ENCODE measurements at places on chromosomes 6 and 20.
A peak's percentile ranks its signal among the peaks of the same experiment; 100 is the strongest.

DNA sequence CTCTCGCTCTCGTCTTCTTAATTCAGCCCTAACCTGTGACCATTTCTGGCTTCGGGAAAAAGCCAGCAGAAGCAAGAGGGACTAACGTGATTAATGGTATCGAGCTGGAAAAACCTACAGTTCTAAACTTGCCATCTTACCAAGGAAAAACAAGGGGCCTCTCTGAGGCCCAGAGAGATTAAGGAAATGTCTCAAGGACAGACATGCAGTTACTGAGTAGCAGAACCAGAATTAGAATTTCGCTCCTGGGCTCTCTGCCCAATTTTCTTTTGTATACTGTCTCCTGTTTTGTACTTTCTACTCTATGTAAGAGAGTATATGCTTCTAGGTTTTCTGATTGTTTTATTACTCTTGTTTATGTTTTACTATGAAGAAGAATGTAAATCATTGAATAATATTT, 67.8 kb upstream of the LTV1 start:
- DNase-seq, result no peak

- DNase-seq, result no peak
Observed at GRCh38 chr20:11195169-11195568, 521.4 kb upstream of the JAG1 start.

- no peak for DNase-seq
Observed at GRCh38 chr6:107600121-107600520, 110.2 kb downstream of the SOBP start.

GRCh38 chr6:12269110-12269509, 21.1 kb upstream of the EDN1 start:
- no peak for DNase-seq

GRCh38 chr6:39466631-39467030, 144.1 kb upstream of the KCNK16 start:
- DNase-seq, result peak; percentile 29

DNA sequence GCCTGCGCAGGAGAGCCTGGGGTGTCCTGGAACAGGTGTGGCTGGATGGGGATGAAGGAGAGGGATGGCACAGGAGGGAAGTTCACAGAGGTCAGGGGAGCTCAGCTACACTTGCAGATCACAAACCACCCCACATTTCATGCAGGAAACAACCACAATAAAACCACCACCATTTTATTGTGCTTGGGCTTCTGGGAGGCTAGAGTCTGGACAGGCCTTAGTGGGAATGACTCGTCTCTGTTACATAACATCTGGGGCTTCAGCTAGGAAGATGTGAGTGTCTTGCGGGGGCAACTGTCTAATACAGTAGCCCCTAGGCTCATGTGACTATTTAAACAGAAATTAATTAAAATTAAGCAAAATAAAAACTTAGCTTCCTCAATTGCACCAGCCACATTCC, 33.4 kb downstream of the SNX5 start:
- DNase-seq, result no peak

GRCh38 chr6:157263146-157263545, 60.2 kb downstream of the TMEM242 start:
- DNase-seq, result no peak

- DNase-seq, result peak; percentile 98
Observed at GRCh38 chr6:14038467-14039437, 78.8 kb upstream of the CD83 start.

GRCh38 chr6:36147294-36147693, 17.0 kb downstream of the MAPK13 start:
- DNase-seq, result no peak

DNA sequence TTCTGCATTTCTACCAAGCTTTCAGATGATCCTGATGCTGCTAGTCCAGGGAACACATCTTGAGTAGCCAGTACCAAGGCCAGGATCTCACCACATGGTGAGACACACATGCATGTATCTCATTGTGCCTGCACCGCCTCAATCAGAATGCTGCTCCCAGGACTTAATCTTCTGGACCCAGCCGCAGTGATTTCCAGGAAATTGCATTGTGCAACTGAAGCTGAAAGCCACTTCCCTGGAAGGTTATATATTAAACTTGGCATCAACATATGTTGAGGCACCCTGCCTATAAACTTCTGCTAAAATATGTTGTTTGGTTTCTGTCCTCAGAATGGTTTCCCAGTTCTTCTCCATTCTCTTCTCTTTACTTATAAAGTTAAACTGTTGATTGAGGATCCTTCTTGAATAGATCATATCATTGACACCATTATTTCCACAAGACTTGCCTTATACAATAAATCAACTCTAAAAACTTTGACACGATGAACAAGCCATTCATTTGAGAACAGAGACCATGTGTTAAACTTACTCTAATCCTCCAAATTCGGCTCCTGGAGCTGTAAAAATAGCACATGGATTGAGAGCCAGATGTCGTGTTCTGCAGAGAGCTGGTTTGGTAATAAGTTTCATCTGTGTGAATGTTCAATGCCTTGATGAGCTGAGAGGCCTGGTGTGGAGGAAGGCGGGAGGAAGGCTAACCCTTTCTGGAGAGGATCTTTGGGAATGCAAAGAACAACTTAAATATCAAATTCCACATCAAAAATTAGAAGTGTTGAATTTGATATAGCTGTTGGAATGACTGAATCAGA, 65.0 kb upstream of the PCSK2 start:
- peak; percentile 70 for DNase-seq

DNA sequence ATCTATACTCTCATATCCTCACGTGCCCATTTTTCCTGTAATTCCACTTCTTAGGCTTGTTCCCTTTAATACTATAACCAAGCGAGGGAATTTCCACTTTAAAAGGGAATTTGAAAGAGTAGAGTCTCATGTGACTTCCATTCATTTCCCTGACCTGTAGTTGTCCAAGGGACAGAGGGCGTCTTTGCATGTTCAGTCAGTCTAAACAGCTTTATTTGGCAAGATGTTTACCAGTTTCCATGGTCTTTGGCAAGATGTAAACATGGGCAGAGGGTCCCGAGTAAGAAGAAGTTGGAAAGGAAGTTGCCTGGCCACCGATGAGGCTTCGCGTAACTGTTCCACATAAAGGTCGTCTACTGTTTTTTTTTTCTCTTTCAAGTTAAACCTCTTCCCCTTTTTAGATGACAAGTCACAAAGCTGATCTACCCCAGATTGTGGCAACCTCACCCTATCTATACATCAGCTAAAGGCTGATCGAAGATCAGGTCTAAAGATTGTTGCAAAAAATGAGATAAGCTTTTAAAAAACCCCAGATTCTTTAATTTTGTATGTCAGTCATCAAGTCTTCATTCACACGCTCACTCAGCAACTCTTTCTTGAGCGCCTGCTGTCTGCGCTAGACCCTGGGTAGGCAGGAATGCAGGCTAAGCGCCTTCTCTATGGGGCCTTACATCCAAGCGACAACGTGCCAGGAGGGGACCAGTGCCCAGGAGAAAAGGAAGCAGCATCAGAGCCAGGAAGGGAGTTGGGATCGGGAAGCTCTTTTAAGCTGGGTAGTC, 31.7 kb upstream of the CCR6 start:
- DNase-seq, result no peak

DNA sequence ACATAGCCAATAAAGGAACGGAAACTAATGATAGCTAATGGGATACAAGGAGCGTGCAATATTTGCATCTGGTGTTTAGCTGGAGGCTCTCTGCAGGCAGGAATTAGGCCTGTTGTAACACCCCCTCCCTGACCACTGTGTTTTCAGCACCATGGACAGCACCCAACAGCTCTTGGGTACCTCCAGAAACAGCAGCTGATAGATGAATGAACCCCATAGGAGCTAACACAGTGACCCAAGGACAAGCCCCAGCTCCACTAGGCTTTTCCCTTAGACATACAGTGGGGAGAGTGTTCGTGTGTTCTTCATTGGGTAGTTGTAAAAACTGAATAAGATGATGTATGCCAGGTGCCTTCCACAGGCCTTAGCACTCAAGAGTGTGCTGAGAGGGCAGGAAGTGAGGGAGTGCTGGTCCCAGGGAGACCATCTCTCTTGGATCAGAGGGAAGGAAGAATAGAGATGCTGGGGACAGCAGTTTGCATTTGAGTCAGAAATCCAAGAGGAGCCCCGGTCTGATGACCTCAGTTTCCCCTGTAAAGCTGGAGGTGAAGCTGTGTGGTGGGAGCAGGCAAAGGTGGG, 161.3 kb downstream of the PHACTR3 start:
- no peak for DNase-seq

- no peak for DNase-seq
Observed at GRCh38 chr20:62760471-62760855, 35.8 kb upstream of the MRGBP start.

GRCh38 chr6:90860822-90861601, 274.1 kb upstream of the MAP3K7 start:
- DNase-seq, result peak; percentile 25

GRCh38 chr6:90502866-90503407, 83.9 kb downstream of the MAP3K7 start:
- DNase-seq, result no peak

DNA sequence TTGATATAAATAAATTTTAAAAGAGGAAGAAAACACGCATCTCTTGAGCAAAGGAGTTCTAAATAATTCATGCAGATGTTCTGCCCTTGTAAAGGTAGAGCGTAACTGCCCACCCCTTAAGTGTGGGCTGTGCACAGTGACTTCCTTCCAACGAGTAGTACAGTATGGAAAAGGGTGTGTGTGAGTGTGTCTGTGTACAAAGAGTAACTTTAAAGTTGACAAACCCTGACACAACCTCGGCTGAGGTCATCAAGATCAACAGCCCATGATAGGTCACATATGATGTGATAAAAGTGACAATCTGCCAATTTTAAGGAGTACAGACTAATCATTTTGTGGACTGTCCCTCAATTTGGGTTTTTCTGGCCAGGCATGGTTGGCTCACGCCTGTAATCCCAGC, 225.7 kb downstream of the ATXN1 start:
- no peak for DNase-seq

DNA sequence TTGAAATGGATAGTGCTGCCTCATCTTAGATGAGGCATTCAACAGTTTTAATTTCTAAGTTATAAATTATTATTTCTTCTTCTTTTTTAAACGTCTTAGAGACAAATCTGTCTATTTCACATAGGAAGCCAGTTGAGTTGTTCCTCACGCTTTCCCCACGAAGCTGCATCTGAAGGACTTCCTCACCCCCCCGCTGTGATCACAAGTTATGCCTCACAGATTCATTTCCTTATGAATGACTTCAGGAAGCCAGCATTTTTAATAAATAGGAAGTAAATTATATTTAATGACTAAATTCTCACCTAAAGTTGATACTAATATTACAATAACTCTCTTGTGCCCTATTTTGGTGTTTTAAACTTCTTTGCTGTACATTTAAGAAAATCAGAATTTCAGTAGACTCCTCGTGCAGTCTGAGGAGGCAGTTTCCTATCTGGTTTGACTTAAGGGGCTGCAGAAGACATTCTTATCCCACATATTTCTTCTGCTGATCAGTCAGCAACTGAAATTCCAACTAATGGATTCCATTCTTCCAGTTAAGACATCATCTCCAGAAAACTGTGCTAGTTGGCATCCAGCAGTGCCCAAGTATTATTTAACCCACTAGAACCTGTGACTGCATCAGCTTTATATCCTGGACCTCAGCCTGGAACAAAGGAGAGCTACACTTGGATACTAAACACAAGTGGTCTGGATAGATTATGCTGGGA, 182.7 kb upstream of the CCN2 start:
- DNase-seq, result no peak

DNA sequence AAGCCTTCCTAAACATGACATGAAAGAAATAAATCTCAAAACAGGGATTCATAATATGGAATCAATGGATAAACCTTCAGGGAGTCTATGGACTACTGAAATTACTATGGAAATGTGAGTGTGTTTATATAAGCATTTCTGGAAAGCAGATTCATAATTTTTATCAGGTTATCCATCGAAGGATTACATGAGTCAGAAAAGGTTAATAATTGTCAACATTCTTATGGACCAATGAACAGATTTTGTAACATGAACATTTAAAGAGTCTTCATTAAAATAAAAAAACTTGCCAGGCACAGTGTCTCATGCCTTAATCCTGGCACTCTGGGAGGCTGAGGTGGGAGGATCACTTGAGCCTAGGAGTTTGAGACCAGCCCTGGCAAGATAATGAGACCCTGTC, 84.8 kb downstream of the AHI1 start:
- DNase-seq, result no peak

- DNase-seq, result peak; percentile 97
Observed at GRCh38 chr6:101477436-101477835, 83.9 kb downstream of the GRIK2 start.

- no peak for DNase-seq
Observed at GRCh38 chr6:97812940-97813339, 529.9 kb upstream of the MMS22L start.

GRCh38 chr6:81978230-81978629, 225.7 kb upstream of the TENT5A start:
- no peak for DNase-seq

DNA sequence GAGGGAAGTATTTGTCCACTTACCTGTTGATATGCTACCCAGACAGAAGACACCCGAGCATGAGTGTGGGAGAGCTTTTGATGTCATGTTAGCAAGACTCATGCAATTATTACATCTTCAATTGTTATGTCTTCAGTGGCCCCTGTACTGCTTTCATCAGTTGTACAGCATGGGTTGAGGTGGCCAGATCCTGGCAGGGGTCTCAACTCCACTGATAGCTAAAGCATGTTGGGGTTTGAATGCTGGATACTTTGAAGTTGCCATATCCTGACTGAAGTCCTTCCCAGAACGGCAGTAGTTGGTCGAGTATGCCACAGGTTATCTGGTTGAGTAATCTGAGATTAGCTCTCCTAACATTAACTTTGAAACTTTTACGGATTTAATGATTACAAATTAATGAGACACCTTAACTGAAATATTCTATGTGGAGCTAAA, 46.7 kb downstream of the LRRN4 start:
- DNase-seq, result no peak

GRCh38 chr6:135159531-135159930, 21.6 kb upstream of the MYB start:
- DNase-seq, result no peak

GRCh38 chr6:7201732-7202541, 94.2 kb downstream of the RREB1 start:
- DNase-seq, result no peak

DNA sequence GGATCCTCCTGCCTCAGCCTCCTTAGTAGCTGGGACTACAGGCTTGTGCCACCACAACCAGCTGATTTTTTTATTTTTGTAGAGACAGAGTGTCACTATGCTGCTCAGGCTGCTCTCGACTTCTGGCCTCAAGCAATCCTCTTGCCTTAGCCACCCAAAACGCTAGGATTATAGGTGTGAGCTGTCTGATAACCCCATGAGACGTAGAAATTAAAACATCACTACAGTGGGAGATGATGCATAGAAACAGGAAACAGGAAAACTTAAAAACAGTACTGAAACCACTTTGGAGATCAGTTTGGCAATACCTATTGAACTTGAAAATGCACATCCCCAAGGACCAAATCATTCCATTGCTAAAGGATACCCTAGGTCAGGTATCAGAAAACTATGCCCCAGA, 10.8 kb downstream of the SENP6 start:
- no peak for DNase-seq

DNA sequence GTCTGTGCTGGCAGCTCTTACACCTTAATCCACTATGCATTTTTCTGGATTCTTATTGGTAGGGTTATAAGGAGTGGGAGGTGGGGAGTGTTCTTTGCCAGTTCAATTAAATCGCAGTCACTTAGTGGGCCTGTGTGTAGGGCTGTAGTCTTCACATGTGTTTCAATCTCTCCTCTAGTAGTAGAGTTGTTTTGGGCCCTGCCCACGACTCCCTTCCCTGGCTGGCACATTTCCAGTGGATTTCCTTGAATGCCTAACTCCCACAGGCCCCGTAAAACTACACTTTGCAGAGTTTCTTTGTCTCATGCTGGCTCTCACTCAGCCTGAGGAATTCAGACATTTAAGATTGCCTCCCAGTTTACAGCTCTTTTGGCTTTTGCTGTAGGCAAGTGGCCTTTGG, 414.0 kb upstream of the OPRM1 start:
- no peak for DNase-seq

- no peak for DNase-seq
Observed at GRCh38 chr6:14968056-14968637, 277.7 kb upstream of the JARID2 start.
